ENCODE measurements at places on chromosomes 4 and X.

GRCh38 chr4:142191901-142192300, 555.5 kb downstream of the IL15 start:
- DNase-seq, result no peak

DNA sequence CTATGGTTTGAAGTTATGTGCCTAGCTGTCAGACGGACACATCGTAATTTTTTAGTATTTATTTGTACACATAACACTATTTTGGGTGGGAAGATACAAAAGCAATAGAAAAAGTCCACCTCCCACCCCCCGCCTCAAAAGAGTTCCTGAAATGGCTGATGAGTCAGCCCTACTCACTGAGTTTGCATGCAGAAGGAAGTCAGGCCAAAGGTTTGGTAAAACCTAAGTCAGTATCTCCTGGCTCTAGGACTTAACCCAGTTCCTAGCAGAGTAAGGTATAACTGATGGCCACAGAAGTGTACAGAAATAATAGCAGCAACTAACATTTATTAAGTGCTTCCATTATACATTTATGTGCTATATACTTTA, 2.9 kb upstream of the KLHL2 start:
- peak; percentile 83 for DNase-seq

DNA sequence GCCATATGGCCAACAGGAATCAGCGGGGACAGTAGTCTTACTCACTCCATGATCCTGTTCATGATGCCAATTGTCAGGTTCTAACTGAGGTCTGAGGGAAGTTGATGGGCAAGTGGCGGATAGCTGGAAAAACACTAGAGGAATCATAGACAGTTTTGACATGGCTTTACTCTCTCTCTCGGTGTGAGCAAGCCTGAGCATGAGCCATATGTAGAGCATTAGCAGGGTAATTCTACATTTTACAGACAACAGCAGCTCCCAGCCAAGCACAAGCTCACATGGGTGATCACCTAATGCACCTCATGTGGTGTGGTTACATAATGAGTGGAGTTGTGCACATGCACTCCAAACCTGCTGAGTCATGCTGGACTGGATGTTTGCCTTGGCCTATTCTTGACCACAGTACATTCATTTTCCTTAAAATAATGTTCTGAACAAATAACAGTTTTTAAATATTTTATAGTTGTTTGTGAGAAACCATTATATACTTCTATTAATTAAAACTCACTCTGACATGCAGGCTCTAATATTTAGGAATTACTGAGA, 429.2 kb downstream of the GPAT3 start:
- DNase-seq, result no peak

DNA sequence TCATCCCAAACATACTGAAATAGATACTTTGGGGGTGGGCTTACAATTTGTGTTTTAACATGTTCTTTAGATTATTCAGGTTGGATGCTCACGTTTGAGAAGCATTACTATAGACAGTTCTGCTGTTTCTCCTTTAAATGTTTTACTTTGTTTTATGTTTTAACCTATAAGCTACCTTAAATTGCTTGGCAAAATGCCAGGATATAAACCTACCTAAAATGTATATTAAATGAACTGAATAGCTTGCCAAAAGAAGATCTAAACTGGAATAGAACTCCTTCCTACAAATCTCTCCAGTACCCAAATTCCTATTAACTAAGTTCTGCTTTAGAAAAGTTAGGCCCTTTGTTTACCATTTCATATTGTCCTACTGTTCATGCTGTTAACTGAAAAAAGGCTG, 124.4 kb downstream of the TBX22 start:
- no peak for DNase-seq

DNA sequence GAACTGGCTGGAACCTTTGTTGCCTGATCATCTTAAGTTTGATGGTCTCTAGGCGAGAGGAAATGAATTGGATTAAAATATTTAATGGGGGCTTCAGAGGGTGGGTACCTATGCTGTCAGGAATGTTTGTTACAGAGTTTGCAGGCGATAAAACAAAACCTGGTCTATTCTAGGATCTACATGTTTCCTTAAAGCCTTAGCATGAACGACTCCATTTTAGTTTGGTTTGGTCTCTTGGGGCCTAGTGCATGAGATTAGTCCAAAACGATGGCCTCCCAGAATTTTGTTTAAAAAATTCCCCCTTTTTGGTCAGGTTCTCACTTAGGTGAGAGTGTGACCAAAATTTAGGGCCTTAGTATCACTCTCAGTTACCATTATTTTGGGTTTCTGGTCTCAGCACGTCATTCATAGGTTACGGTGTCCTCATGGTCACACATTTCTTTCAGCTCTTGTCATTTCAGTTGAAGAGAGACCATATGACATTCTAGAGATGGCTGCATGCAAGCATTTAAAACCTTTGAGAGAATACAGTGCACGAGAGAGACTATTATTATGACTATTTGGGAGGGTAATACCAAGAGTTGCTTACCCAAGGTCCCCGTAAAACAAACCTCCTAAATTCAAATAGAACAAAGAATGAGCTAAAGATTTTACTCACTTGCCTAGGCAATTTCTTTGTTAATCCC, 13.8 kb downstream of the MOB1B start:
- no peak for DNase-seq

DNA sequence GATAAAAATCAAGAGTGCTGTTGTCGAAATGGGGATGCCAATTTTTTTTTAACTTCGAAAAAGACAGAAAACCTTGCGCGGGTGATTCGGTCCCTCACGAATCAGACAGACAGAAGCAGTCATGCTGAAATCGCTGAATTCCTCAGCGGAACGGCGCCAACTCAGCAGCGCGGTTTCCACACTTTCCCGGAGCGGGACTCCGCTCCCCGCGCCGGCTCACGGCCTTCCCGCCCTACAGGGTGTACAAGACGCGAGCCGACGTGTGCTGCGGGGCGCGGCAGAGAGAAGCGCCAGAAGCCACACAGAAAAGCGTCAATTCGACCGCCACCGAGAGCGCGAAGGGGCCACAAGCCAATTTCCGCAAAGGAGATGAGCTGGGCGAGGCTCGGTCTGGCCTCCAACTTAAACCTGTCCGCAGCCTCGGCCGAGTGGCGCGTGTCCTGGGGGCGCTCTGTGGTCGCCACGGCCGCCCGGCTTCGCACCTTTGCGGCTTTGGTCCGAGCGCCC, 1.3 kb downstream of the NEXMIF start:
- DNase-seq, result peak; percentile 6

- no peak for DNase-seq
These were observed 220.4 kb upstream of the RADX start for GRCh38 chrX:106391284-106391911.

DNA sequence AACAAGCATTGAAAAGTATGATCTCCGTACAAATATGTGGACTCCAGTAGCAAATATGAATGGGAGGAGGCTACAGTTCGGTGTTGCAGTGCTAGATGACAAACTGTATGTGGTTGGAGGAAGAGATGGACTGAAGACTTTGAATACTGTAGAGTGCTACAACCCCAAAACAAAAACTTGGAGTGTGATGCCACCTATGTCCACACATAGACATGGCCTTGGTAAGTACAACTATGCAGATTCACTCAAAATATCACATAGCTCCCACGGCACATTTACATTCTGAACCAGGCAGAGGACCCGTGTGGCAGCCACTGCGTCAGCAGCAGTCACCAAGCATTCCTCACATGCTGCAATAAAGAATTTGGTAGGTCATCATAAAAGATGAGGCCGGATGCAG, 41.3 kb downstream of the KLHL5 start:
- no peak for DNase-seq

Measured in suppressor macrophage treated with lipopolysaccharide for 1 hour (primary cell).